ENCODE measurements at places on chromosomes 11 and 22.

DNA sequence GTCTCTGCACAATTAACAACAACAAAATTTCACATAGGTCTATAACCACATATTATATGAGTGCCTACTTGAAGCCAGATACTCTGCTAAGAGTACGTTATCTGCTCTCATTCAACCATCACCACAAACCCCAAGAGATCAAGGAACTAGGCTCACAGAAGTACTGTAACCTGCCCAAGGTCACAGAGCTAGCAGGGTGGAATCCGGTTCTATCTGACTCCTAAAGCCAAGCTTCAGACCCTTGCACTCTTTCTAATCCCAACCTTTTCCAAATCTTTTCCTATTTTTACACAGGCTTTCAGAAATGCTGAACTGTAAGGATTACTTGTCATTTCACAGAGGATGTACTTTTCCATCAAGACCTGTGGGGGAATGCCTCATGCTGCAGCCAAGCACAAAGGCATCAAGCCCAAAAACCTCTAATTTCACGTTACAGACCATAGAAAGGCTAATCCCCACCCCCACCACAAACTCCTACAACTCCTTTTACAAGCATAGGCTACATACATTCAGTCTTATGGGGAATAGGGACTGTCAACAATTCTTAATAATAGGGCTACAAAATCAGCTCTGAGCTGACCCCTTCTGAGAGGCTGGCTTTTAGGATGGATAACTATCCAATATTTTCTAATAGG, 927 bp downstream of the PRCP start:
- DNase-seq = peak; percentile 39

GRCh38 chr11:12744826-12745502, 70.7 kb downstream of the TEAD1 start:
- DNase-seq = peak; percentile 70

DNA sequence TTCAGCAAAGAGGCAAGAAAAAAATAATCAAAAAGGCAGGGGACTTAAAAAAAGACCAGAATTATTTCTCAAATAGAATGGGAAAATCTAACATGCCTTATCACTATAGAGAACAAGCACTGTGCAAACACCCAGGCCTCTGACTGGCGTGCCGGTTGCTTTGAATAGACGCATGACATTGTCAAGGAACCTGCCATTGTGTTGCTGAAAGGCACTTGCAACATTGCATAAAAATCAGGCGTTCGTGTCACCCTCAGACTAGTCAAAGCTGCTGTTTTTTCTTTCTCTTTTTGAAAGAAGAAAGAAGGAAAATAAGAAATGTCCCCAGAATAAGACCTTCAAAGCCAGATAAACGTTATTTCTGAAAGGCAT, 549.3 kb upstream of the CADM1 start:
- no peak for DNase-seq

DNA sequence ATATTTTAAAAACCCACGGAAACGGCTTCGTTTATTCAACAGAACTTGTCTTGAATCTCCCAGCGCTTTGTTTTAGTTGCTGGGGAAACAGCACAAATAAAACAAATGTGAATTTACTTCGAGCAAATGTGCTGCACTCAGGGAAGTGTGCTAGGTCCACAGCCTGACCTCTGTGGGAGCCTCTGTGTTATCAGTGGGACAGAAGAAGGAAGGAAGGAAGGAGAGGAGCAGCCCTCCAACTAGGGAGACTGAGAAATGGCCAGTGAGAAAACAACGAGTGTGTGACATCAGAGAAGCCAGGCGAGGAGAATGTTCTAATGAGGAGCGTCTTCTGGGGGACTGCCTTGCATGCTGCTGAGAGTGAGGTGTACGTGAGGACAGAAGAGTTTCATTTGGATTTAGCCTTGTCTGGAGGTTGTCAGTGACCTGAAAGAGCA, 42.7 kb downstream of the PPP6R3 start:
- DNase-seq = no peak

- DNase-seq = no peak
Measured at GRCh38 chr11:83427501-83427900, 141.3 kb upstream of the CCDC90B start.

DNA sequence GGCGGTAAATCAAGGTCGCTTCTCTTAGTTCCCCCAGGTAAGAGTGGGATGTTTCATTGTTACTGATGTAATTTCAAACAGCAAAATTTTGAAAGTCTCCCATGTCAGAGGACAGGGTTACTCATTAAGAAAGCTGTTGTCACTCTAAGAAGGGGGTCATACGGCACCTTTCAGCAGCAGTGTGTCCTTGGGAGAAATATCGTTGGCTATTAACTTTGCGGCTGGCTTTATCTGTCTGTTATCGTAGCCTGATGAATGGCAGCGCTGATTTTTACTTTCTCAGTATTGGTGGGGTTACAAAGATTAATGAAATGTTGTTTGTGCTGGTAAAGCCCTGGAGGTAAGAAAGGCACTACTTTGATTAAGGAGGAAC, 27.5 kb upstream of the FBXO3 start:
- no peak for DNase-seq

- DNase-seq = no peak
Measured at GRCh38 chr22:46779651-46780050, 17.2 kb downstream of the TBC1D22A start.

GRCh38 chr11:134714021-134714656, 302.1 kb upstream of the B3GAT1 start:
- DNase-seq = peak; percentile 70

DNA sequence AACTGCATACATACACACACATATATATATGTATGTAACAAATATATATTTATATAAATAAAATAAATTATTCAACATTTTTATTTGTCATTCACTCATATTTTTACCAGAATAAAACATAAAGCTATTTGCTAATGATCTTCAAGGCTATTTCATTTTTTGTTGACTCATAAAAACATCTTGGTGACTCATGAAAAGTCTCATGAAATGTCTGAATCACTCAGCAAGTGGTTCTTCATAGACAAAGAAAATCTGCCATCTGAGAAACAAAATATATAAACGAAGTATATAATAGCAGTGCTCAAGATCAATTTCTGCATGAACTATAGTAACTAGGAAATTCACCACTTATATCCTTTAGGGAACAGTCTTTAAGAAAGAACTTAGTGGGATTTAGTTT, 764.8 kb upstream of the FAT3 start:
- DNase-seq = no peak

- DNase-seq = no peak
Measured at GRCh38 chr11:28535677-28536076, 427.5 kb downstream of the METTL15 start.

DNA sequence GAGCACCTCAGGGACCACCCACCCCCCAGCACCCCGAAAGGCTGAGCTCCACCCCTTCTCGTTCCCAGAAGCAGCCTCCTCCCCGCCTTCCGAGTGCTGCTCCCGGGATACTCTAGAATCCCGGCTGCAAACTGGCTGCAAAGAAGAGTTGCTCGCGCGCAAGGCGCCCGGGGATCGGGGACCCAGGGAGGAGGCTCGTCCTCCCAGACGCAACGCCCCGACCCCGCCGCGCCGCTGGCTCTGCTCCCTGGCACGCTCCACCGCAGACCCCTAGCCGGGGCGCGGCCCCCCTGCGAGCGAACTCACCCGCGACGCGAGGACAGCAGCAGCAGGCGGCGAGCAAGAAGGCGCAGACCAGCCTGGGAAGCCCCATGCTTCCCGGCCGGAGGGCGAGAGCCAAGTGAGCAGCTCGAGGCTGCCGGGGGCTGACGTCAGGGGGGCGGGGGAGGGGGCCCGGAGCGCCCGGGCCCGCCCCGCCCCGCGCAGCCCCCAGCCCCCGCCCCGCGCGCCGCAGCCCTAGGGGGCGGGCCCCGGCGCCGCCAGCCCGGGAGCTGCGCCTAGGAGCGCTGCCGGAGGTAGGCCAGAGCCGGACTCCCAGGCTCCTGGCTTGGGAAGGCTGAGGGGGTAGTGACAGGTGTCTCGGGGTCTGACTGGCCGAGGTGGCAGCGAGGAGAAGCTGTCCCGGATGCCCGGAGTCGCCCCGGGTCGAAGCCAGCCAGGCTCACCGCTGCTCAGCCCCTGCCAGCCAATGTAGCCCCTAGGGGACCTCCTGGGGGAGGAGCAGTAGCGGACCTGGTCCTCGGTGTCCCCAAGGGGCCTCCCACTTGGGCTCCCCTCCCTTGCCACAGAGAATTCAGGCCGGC, at the start of gene MCAM:
MCAM (minus strand) TSS at position 402 of the 863 bp plus-strand sequence; CDS start at position 373, 29 bp downstream.
- DNase-seq = no peak

- no peak for DNase-seq
Measured at GRCh38 chr11:11148104-11148509, 204.9 kb downstream of the CSNK2A3 start.

GRCh38 chr11:69642913-69643632, 2.1 kb downstream of the CCND1 start:
- no peak for DNase-seq

- no peak for DNase-seq
Measured at GRCh38 chr11:66566221-66566620, 2.2 kb downstream of the CTSF start.

GRCh38 chr11:65781152-65781961, 581 bp upstream of the AP5B1 start:
- DNase-seq = no peak

GRCh38 chr11:70281156-70281609, 10.7 kb downstream of the PPFIA1 start:
- DNase-seq = no peak

GRCh38 chr11:43579171-43579918, 101.2 kb upstream of the HSD17B12 start:
- DNase-seq = no peak

GRCh38 chr22:30705710-30706651, 11.3 kb downstream of the OSBP2 start:
- DNase-seq = no peak

DNA sequence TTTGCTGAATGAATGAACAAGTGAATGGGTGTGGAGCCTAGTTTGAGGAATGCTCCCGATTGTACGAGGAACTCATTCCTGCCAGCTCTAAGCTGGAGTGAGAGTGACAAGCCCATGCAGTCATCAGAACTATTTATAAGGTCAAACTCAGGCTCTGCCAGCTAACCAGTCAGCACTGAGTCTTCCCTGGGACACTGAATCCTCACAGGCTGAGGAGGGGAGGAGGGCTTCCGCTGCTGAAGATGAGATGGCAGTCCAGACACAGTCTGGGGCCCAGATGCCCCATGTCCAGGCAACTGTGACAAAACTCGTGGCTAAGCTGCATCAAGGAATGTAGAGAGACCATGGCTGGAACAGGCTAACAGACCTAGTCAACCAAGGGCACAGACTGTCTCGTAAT, 4.0 kb downstream of the LRP4 start:
- DNase-seq = no peak

GRCh38 chr11:71215425-71215965, 36.9 kb downstream of the SHANK2 start:
- no peak for DNase-seq

- DNase-seq = no peak
Measured at GRCh38 chr11:69940246-69940610, 121.0 kb upstream of the FGF3 start.

DNA sequence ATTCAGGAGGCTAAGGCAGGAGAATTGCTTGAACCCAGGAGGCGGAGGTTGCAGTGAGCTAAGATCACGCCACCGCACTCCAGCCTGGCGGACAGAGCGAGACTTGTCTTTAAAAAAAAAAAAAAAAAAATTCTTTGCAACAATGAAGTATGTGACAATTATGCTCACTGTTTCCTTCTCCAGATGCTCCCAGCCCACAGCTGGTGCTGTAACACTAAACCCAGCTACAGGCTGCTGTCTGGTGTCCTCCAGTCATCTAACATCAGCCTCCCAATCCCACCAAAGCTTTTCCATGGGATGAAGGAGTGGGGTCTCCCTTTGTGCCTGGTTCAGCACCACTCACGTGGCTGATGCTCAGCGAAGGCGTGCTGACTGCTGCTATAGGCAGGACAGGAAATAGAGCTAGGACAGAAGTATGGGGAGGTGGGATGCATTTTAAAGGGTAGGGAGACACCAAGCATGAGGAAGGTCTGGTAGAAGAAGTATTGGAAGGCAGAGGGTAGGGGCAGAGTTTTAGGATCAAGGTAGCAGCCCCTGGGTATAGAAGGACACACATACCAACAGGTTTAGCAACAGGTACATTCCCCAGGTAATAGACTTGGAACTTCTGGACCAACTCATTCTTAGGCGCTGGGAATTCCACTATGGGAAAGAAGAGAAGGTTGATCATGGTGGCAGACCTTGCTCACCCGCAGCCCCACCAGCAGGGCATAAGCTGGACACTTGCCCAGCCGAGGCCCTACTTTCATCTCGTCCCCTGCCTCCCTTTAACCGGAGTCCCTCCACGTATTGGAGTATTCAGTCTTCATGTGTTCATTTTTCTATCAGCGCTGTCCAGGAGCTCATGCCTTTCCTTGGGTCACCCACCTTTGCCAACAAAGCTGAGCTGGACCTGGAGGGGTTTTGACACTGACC, 10.4 kb downstream of the SMPD1 start:
- no peak for DNase-seq

DNA sequence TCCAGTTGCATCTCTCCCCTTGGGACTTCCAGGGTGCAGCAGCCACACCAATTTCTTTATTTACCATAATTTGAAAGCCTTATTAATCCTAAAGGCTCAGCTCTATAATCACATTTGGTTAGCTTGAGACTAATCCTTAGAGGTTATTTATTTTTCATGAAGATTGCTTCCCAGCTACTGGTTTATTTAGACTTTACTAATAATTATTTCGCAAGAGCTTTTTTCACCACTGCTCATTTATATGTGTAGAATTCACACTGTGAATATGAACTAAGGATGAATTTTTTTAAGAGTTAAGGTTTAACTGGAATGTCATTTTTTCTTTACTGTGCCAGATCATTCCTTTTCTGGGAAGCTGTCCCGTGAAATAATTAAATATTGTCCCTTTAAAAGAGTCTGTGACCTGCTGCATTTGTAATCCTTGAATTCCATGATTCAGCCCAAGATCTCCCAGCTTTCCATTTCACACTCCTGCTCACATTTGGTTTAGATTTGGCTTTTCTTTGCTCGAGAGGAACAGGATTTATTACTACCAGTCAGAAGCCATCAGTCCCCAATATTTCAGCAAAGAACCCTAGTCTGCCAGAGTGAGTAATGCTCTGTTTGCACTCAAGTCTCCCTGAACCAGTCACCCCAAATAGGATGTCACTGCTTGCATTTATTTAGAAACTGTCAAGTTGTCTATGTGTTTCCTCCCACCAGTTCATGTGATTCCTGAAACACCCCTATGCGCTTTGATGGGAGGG, 4.4 kb upstream of the CD44 start:
- DNase-seq = no peak
